ENCODE measurements at places on chromosomes 3 and 15.

DNA sequence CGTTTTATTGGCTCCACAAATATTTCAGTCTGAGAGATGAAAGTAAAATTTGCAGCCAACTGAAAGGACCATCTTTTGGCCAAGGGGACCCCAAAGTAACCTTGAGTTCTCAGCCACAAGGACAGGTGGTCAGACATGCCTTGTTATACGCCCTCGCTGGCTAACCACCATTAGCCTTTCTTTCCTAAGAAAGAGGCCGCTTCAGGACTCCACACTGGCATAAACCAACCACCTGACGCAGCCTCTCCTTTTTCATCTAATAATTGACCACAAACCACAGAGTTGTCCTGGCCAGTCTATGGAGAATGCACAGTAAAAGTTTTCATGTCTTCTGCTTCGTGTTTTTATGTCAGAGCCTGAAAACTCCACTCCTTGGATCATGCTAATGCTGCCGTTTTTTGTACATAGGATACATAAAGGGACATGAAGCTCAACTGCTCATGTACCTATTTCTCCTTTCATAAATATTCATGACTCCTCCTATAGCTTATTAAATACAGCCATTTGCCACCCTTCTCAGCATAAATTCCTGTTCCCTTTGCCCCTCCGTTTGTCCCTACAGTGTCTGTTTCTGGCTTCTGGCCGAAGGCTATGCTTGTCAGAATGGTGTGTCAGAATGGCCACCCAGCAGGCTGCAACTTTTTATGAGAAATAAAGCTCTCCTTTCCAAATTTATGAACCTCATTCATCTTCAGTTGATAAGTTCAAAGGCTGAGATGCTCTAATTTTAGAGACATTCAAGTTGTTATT is 374.1 kb upstream of the RBMS3 start:
- DNase-seq: no peak

DNA sequence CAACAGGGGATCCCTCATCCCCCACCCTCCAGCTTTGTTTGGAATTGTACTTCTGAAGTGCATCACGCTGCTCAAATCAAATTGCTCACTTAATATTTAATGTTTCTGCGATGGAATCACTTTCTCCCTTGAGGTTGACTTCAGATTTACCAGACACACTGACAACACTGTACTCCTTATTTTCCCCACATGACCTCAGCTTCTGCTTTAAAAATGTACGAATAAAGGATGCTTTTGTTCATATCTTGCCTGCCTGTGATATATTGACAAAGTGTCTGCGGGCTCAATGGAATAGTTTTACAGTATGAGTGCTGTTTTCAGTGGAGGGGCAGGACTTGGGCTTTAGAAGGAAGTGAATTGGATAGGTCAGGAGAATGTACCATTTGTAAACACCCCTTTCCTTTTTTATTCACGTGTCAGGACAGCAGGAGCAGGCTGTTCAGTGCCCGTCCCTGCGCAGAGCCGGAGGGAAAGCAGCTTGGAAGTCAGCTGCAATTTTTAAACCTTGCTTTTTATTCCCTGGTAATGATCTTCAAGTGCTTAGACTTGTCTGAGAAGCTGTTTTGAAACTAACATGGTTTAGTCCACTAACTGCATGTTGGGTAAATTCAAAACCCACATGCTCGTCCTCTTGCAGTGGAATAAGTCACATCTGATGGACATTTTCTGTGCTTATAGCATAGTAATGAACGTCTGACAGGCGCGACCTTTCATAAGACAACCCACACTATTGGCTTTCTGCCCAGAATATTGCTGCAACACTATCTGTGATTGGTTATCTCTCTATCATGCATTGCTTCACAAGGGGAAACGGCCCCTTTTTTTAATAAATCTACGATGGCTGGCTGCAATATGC is 29.9 kb downstream of the MBNL1 start:
- peak; percentile 91 for DNase-seq

- DNase-seq: no peak
Measured at GRCh38 chr3:14258906-14259904, 80.6 kb downstream of the LSM3 start.

GRCh38 chr3:18234717-18235335 is 190.3 kb downstream of the SATB1 start:
- no peak for DNase-seq

DNA sequence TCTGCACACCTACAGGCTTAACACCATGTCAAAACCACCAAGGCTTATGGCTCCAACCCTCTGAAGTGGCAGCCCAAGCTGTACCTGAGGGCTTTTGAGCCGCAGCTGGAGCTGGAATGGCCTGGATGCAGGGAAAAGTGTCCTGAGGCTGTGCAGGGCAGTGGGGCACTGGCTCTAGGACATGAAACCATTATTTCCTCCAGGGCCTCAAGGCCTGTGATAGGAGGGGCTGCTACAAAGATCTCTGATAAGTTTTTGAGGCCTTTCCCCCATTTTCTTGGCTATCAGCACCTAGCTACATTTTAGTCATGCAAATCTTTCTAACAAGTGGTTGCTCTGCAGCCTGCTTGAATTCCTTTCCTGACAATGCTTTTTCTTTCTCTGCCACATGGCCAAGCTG is 37.6 kb downstream of the SPATA16 start:
- DNase-seq: no peak

DNA sequence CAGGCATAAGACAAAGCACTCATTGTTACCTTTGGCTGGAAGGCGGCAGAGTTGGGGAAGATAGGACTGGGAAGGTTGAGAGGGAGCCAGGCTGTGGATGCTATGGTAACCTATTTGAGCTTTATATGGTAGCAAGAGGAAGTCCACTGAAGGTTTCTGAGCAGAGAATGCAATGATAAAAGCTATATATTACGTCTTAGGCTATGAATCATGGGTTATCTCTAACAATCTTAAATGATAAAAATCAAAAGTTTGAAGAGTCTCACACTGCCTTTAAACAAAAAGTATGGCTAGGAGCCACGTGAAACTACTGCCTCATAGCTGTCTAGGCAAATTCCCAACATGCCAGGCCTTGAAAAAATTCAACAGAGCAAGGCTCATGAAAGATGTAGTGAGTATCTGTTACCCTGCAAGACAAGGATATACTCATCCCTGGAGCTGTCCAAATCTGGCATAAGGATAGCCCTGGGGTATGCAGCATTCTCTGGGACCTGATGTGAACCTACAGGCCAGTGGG is 4.1 kb downstream of the P3H2 start:
- DNase-seq: no peak

DNA sequence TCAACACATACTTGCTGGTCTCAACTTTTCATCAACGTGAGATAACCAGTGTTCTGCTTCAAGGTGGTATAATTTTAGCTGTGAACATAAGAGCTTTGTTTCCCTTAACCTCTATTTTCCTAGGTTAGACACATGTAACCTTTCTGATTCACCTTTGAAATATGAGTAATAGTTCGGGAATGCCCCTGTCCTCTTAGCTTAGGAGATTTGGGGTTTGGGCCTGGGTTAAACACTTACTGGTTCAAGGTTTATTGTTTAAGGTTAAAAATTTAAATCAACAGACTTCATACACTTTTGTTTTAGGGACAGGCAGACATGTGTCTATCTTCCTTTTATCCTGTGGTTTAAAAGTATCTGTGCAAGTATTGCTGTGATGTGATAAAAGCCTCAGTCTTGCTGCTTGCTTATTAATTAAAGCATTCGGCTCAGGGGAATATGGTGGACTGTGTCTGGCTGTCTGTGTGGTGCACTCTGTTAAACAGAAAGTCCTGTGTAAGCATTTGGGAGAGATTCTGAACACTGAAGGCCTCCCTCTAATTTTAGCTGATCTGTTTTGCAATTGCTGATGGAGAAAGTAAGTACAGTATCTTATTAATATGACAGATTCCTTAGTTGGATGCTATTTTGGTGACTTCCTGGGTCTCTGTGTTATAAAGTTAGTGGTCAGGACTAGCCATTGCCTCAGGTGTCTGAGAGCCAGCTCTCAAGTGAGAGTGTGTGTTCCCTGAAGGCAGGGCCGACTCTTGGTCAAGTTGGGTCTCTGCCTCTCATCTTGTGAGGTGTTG is 81.8 kb downstream of the USP13 start:
- no peak for DNase-seq

DNA sequence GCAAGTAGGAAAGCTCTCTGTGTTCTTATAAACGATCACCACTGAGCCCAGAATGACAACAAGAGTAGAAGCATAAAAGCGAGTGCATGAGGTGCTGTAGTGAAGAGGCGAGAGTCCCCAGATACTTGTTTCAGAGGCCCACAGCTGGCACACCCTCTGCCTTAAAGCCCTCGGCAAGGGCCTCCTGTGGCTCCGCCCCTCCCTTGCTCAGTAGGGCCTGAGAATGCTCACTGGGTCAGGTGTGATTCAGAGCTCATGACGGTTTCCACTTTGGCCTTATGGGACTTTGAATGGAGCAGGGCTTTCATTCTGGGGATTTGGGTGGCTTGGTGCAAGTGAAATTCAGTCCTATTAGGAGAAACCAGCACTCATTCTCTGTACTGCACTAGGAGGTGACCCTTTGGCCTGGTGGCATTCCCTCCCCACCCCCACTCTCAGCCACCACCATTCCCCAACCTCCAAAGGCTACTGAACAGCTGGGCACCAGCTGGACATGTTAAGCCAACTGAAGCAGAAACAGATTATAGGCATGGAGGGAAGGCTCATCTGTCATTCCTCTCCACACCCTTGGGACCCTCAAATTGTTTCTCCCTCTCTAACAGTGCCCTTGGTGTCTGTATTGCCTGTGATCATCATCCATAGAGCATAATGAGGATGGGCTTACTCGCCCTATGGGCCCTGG is 109.6 kb upstream of the CTDSPL start:
- DNase-seq: no peak

DNA sequence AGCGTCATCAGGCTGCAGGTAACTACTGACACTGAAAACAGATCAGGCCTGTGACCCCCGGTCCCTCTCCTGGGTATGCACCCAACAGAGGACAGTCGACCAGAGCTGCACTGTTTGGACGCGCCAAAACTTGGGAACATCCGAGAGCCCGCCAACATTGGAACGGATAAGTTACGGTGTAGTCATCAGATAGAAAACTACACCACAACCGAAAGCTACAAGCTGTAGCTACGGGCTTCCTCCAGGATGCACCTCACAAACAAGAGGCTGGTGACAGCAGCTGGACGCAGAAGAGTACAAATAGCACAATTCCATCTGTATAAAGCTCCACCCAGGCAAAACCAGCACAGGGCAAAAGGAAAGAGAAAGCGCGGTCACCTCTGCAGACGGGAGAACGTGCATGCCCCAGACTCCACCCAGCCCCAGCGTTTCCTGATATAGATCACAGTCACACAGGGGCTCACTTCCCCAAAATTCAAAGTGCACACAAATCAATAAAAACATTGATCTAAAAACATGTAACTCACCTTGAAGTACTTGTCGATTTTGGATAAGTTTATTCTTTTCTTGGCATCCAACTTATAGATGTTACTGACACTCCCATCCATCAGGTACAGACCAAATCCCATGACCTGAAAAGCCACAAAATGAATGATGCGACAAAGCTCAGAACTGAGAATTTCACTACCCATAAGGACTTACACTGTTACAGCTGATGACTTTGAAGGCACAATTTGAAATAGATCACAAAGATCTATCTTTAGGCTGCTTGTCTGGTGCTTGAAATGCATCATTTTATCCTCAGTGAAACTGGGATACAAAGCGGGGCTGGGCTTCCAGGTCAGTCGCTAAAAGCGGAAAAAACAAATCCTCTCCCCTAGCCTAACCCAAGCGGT is 43.3 kb downstream of the CYFIP1 start:
- no peak for DNase-seq

- no peak for DNase-seq
Measured at GRCh38 chr3:50162034-50162883, 7.1 kb downstream of the SEMA3F start.

DNA sequence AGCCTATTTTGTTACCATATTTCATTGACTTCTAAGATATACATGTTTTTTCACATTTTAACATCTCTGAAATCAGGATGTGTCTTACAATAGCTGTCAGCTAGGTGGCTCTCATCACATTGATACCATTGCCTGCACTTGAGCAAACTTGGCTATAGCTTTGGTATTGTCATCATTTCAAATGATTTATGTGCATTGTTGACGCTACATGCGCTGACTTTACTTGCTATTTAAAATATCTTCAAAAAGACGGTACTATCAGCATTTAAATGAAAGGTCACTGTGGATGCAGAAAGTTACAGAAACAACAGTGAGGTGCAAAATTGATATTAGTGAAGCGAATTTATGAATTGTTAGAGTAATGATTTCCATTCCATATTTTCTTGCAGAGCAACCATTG is 54.0 kb upstream of the ABHD2 start:
- peak; percentile 18 for DNase-seq

DNA sequence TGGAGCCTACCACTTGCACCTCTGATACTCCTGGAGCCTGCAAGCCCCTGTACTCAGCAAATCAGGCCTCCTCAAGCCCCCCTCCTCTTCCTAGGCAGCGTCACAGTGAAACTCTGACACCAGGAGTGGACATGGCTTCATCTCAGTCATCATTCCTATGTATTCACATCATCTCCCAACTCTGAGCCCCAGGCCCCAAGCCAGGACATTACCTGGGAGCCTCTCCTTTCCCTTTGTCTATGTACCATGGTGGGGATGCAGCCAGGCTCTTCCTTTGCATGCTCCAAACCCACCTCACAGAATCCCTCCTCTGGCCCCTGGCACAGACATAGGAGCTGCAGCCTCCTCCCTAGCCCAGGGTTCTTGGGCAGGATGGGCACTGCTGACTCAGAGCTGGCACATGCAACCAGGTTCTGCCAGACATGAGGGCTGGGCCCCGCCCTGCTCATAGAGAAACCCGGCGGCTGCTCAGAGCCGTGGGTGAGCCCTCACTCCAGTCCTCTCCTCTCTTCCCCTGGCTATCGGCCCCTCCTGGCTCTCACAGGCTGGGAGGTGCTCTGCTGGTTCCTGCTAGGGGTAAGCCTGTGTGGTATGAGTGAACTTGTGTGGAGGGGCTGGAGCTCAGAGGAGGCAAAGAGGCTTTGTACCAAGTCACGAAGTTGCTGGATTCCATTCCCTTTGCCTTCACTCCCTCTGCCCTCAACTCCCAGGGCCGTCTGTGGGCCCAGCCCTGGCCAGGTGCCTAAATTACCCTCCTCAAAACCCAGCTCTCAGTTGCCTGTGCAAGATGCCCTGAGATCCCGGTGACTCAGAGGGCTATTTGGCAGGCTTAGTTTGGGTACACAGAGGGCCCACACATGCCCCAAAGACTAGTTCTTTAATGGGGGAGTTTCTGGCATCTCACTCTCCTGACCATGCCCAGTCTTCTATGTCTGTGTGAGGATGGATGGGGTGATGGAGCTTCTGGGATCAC is 1.9 kb upstream of the PLCD1 start:
- peak; percentile 40 for DNase-seq

GRCh38 chr3:184767377-184767776 is 44.6 kb upstream of the VPS8 start:
- DNase-seq: no peak

DNA sequence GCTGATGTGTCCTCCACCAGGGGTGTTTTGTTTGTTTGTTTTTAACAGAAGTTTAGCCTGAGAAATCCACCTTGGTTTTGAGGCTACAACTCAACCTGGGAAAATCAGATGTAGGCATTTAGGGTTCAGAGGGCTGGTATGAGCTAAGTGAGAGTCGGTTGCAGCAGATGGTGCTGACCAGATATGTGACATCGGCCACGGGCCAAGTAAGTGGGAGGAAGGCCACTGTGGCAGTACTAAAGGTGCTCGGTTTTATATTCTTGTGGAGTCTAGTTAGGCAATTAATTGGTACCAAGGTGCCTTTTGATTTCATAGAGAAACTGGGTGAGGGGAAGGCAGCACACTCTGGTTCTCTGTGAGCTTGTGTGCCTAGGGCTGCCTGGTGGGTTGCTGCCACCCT is 10.5 kb downstream of the MTMR14 start:
- DNase-seq: no peak

All from CD4-positive, alpha-beta T cell treated with Interleukin-4 for 1 hour (primary cell).